ENCODE measurements at places on chromosomes 2 and 18.
A peak's percentile ranks its signal among the peaks of the same experiment; 100 is the strongest.

GRCh38 chr2:16165518-16166326 is 225.4 kb downstream of the MYCN start:
- no peak for DNase-seq

DNA sequence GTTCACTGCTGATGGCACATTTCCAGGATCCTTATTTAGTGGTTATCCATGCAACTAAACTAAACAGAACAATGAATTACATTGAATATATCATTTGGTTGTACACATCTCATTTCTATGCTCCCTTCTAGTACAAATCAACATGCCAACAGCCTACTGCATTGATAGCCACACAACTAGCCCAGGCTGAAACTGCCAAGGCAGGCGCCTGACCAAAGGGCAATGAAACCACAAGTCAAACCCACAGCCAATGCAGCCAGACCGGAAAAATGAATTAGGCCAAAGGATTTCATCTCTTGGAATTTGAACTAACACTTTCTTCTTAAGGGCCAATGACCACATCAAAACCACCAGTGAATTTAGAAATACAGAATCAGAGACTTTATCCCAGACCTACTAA is 196.4 kb downstream of the NOL4 start:
- no peak for DNase-seq

- DNase-seq, result no peak
Measured at GRCh38 chr2:162196638-162197037, 44.6 kb upstream of the GCG start.

DNA sequence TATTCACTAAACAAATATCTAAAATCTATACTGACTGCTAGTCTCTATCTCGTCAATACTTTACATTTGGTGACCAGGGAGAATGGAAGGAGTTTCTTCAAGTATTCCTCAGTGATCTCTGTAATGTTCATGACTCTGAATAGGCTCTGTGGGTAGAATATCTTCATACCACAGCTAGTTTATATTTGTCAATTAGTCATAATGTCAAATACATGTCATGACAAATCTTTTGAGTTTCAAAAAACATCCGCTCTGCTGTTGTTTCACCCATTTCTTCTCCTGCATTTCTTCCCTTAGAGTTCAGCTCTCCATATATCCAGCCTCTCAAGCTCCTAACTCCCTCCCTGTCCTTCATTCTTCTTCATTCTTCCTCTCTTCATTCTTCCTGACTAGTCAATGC is 206.5 kb upstream of the FANCL start:
- DNase-seq, result no peak

- DNase-seq, result no peak
Measured at GRCh38 chr2:183026424-183026823, 11.8 kb downstream of the NCKAP1 start.

GRCh38 chr2:121071034-121071504 is 213.9 kb downstream of the TFCP2L1 start:
- peak; percentile 57 for DNase-seq
